GM23338 (cell line): ENCODE measurements at places on chromosomes 6 and 20. TPM values are rescaled to one million over a fixed set of nuclear protein-coding genes. Genes with fewer than 3 reads are reported as not detected.

The MPC1 gene
- total RNA-seq: 15.5 and 23.4 TPM in 2 replicates

The KCNQ5 gene
- 0.87 and 2.3 TPM in 2 replicates for total RNA-seq

The RSPH9 gene
- 0.10 TPM in 1 of 2 replicates, not detected in the other for total RNA-seq

The TFAP2A gene
- total RNA-seq: not detected in 2 replicates

The GSTA3 gene
- total RNA-seq: not detected in 2 replicates

The CCR6 gene
- not detected in 2 replicates for total RNA-seq

The GPSM3 gene
- total RNA-seq: 4.7 and 7.8 TPM in 2 replicates

The SCRT2 gene
- total RNA-seq: 0.31 and 0.35 TPM in 2 replicates

The DEFB132 gene
- not detected in 2 replicates for total RNA-seq

The GPR6 gene
- total RNA-seq: 0.49 TPM in 1 of 2 replicates, not detected in the other

The CALHM5 gene
- 0.10 and 0.16 TPM in 2 replicates for total RNA-seq

The SLC24A3 gene
- total RNA-seq: 2.5 and 3.0 TPM in 2 replicates

The GRM1 gene
- total RNA-seq: 0.39 and 0.63 TPM in 2 replicates

The GNAS-AS1 gene
- total RNA-seq: 12.1 and 15.0 TPM in 2 replicates

The KCNQ2 gene
- total RNA-seq: 61.7 and 92.4 TPM in 2 replicates

The ANKRD6 gene
- total RNA-seq: 9.2 and 20.4 TPM in 2 replicates

The STMND1 gene
- total RNA-seq: 0.80 TPM in 1 of 2 replicates, not detected in the other

The ZSCAN23 gene
- 3.1 and 7.8 TPM in 2 replicates for total RNA-seq

The SLC13A3 gene
- total RNA-seq: 8.6 and 9.3 TPM in 2 replicates

The SLC2A10 gene
- total RNA-seq: 7.9 and 14.6 TPM in 2 replicates

The SPDEF gene
- 0.69 TPM in 1 of 2 replicates, not detected in the other for total RNA-seq

The TPBG gene
- total RNA-seq: 26.7 and 33.0 TPM in 2 replicates

The CPNE5 gene
- total RNA-seq: 0.12 and 0.14 TPM in 2 replicates

The TRIM10 gene
- total RNA-seq: 0.31 TPM in 1 of 2 replicates, not detected in the other

The GSTA2 gene
- total RNA-seq: not detected in 2 replicates

The MAS1L gene
- total RNA-seq: not detected in 2 replicates

The ADGRF5 gene
- total RNA-seq: not detected in 2 replicates

The C20orf202 gene
- not detected in 2 replicates for total RNA-seq

The PRPF6 gene
- 73.5 and 79.9 TPM in 2 replicates for total RNA-seq

The GHRH gene
- total RNA-seq: not detected in 2 replicates

The C6orf141 gene
- 4.0 and 5.2 TPM in 2 replicates for total RNA-seq

The ALDH8A1 gene
- total RNA-seq: not detected in 2 replicates

The CRISP2 gene
- total RNA-seq: 0.50 and 0.63 TPM in 2 replicates

The ATP6V1G2 gene
- 1.6 and 2.4 TPM in 2 replicates for total RNA-seq

The KCNK5 gene
- 54.8 and 57.4 TPM in 2 replicates for total RNA-seq

The KIF13A gene
- 28.2 and 32.8 TPM in 2 replicates for total RNA-seq

The SLC25A27 gene
- 11.8 and 16.2 TPM in 2 replicates for total RNA-seq

The TMEM14A gene
- total RNA-seq: 13.9 and 19.8 TPM in 2 replicates

The SNPH gene
- total RNA-seq: 3.5 and 5.8 TPM in 2 replicates

The SOX18 gene
- 0.21 TPM in 1 of 2 replicates, not detected in the other for total RNA-seq

The MCHR2 gene
- not detected in 2 replicates for total RNA-seq

The SLC17A1 gene
- total RNA-seq: not detected in 2 replicates

The TPX2 gene
- total RNA-seq: 148 and 159 TPM in 2 replicates

The PLN gene
- not detected in 2 replicates for total RNA-seq

The PHACTR1 gene
- total RNA-seq: 11.7 and 19.3 TPM in 2 replicates
